ENCODE measurements at places on chromosomes 2 and 18. TPM values are rescaled to one million over a fixed set of nuclear protein-coding genes. Genes with fewer than 3 reads are reported as not detected.
A peak's percentile ranks its signal among the peaks of the same experiment; 100 is the strongest.

Gene SPATA3
- total RNA-seq, result not detected

- H3K36me3 ChIP-seq, result no peaks in the 10 kb centered on the region
- DNase-seq, result no peak
- H3K4me1 ChIP-seq, result peaks cover 16% of the 10 kb centered on the region
- no peak overlapping the region for H3K27ac ChIP-seq
Measured at GRCh38 chr2:45721150-45721549, 69.7 kb downstream of the PRKCE start.

- H3K4me1 ChIP-seq, result no peaks in the 10 kb centered on the region
- no peak overlapping the region for H3K4me3 ChIP-seq
- H3K27me3 ChIP-seq, result no peaks in the 10 kb centered on the region
- no peak overlapping the region for H3K27ac ChIP-seq
- DNase-seq, result no peak
Measured at GRCh38 chr2:219605607-219605954, 7.9 kb downstream of the STK11IP start.

- peak; percentile 86 for DNase-seq
- H3K27me3 ChIP-seq, result no peaks in the 10 kb centered on the region
- H3K4me1 ChIP-seq, result no peaks in the 10 kb centered on the region
Measured at GRCh38 chr2:207930747-207931146, 94.6 kb downstream of the PLEKHM3 start.
